ENCODE measurements at places on chromosomes 13 and 19. TPM values are rescaled to one million over a fixed set of nuclear protein-coding genes. Genes with fewer than 3 reads are reported as not detected.

The FOXO1 gene
- 47.0 TPM for total RNA-seq

The ZNF154 gene
- total RNA-seq, result 5.3 TPM

The HS6ST3 gene
- total RNA-seq, result not detected

DNA sequence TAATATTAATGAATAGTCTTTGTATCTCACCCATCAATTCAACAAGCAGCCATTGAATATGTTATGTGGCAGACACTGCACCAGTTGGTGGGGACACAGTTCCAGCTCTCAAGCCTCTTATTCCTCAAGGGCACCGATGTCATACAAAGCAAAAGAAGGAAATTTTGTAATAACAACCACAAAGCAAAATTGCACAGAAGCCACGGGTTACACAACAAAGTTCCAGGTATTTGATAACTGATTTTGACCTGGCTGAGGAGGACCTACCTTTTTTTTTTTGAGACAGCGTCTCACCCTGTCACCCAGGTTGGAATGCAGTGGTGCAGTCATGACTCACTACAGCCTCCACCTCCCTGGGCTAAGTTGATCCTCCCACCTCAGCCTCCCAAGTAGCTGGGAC is 266.7 kb downstream of the FOXO1 start:
- peaks cover 28% of the 10 kb centered on the region for H3K4me1 ChIP-seq
- H3K27me3 ChIP-seq, result no peaks in the 10 kb centered on the region
- no peak for DNase-seq
- no peak overlapping the region for H3K4me3 ChIP-seq

DNA sequence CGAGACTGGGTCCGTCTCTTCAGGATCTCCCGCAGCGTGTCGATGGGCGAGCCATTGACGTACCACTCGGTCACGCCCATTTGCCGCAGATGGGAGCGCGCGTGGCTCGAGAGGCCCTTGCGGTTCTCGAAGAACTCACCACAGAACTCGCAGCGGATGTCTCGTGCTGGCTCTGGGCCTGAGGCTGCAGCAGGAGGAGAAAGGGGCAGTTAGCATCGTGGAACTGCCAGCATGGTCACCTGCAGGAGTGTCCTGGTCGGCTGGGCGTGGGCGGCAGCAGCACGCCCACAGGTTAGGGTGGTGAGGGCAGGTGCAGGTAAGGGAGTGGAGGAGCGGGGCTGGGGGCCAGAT is 8.5 kb upstream of the AKAP8L start:
- H3K4me1 ChIP-seq, result peaks cover 23% of the 10 kb centered on the region
- peaks cover 30% of the 10 kb centered on the region for H3K36me3 ChIP-seq
- H3K27me3 ChIP-seq, result no peaks in the 10 kb centered on the region
- H3K4me3 ChIP-seq, result no peak overlapping the region
- no peak overlapping the region for H3K27ac ChIP-seq
- DNase-seq, result no peak

- peaks cover 56% of the 10 kb centered on the region for H3K4me1 ChIP-seq
- no peaks in the 10 kb centered on the region for H3K36me3 ChIP-seq
- no peak overlapping the region for H3K27ac ChIP-seq
- peak; percentile 21 for DNase-seq
Observed at GRCh38 chr13:50594276-50595051, 249.0 kb downstream of the DLEU7 start.

- H3K4me1 ChIP-seq, result no peaks in the 10 kb centered on the region
- no peak overlapping the region for H3K4me3 ChIP-seq
- H3K36me3 ChIP-seq, result peaks cover 45% of the 10 kb centered on the region
- no peaks in the 10 kb centered on the region for H3K27me3 ChIP-seq
Observed at GRCh38 chr19:40033989-40034560, 22.0 kb downstream of the ZNF780B start.
